ENCODE measurements at places on chromosomes 3 and 15.

DNA sequence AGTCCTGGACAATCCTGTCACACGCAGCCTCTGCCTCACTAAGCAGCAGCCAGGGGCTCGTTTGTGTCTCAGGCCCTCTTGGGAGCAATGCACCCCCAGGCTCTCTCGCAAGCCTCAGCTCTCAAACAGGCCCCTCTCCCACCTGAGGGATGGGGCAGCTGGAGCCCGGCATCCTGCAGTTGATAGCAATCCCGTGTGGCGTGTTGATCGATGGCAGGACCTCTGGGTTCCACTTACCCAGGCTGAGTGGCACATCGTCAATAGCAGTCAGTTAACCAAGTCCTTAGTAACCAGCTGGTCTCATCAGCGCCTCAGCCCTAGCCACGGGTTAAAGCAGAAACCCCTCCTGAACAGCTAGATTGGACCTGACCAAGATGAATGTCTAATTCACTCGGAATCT lies 36.5 kb upstream of the PLXNA1 start:
- DNase-seq, result no peak
- no peak overlapping the region for H3K27ac ChIP-seq
- H3K4me1 ChIP-seq, result no peaks in the 10 kb centered on the region
- H3K27me3 ChIP-seq, result no peaks in the 10 kb centered on the region
- H3K36me3 ChIP-seq, result no peaks in the 10 kb centered on the region
- no peak overlapping the region for H3K4me3 ChIP-seq

- DNase-seq, result no peak
- H3K4me3 ChIP-seq, result no peak overlapping the region
- peaks cover 7% of the 10 kb centered on the region for H3K4me1 ChIP-seq
- H3K27ac ChIP-seq, result no peak overlapping the region
- no peaks in the 10 kb centered on the region for H3K27me3 ChIP-seq
- no peaks in the 10 kb centered on the region for H3K36me3 ChIP-seq
Observed at GRCh38 chr15:67859331-67859946, 19.6 kb upstream of the RNU6-1 start.

GRCh38 chr3:170598091-170598502 lies 12.2 kb upstream of the SLC7A14 start:
- H3K4me1 ChIP-seq, result no peaks in the 10 kb centered on the region
- H3K4me3 ChIP-seq, result no peak overlapping the region
- no peaks in the 10 kb centered on the region for H3K27me3 ChIP-seq
- no peak for DNase-seq
- no peak overlapping the region for H3K27ac ChIP-seq
- H3K36me3 ChIP-seq, result no peaks in the 10 kb centered on the region

DNA sequence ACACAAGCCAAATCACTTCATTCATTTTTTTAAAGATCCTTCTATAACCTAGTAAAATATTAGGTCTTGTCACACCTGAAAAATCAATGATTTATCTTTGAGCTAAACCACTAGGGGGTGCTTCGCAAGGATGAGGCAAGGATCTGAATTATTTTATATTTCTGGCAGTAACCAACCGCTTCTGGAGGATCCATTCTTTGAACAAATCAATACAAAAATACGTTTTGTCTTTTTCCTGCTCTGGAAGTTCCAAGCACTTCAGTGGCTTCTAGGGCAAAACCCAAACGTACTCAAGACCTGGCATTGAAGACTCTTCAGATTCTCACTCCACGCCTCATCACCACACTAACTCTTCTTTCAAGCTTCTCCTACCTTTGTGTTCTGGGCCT lies 486 bp downstream of the LSG1 start:
- H3K36me3 ChIP-seq, result no peaks in the 10 kb centered on the region
- peaks cover 14% of the 10 kb centered on the region for H3K4me1 ChIP-seq
- no peaks in the 10 kb centered on the region for H3K27me3 ChIP-seq
- peak overlapping the region; percentile 84 for H3K4me3 ChIP-seq
- no peak for DNase-seq

DNA sequence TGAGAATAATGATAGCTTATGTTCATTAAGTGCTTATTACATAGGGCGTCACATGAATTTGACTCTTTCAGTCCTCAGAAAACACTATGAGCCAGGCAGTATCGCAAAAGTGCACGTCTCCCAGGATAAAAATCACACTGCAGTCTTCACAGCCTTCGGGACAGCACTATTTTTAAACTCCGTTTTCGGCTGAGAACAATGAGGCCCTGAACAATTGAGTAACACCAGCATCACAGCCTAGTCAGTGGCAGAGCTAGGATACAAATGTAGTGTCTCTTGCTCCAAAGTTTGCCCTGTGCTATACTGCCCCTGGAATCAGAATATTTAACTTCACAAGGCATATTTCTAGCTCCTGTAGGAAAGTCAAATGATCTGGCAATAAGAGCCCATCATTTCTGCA lies 852.1 kb upstream of the SEMA6D start:
- DNase-seq, result no peak
- H3K27me3 ChIP-seq, result no peaks in the 10 kb centered on the region
- no peak overlapping the region for H3K4me3 ChIP-seq
- H3K36me3 ChIP-seq, result no peaks in the 10 kb centered on the region

GRCh38 chr3:67384760-67385397 lies 269.5 kb downstream of the SUCLG2 start:
- H3K27me3 ChIP-seq, result no peaks in the 10 kb centered on the region
- H3K4me1 ChIP-seq, result peaks cover 8% of the 10 kb centered on the region
- DNase-seq, result no peak
- H3K36me3 ChIP-seq, result no peaks in the 10 kb centered on the region

DNA sequence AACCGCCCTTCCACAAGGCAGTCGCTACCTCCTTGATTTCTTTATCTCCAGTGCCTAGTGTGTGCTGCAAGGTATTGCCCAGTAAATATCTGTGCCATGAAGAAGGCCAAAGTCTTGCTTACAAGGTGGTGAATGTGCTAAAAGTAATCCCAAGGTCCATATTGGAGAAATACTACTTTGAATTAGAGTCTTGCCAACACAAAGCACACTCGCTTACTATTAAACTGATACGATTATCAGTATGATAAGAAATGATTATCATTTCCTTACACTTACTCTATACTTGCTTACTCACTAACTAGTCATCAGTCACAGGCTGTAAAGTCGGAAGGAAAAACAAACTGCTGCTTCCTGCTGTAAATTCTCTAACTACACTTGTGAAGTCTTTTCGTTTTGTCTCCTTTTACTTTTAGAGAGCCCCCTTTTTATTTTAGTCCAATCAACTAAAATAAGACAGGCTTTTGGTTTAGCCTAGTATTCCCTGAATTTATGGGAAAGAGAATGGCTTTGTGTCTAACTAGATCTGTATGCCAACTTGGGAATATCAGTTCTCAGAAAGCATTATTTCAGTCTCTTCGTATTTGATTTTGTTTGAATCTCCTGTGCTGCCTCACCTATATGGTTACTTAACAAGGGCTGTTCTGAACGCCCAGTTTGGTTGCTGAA lies 107.1 kb upstream of the TSC22D2 start:
- no peaks in the 10 kb centered on the region for H3K4me1 ChIP-seq
- no peak overlapping the region for H3K27ac ChIP-seq

DNA sequence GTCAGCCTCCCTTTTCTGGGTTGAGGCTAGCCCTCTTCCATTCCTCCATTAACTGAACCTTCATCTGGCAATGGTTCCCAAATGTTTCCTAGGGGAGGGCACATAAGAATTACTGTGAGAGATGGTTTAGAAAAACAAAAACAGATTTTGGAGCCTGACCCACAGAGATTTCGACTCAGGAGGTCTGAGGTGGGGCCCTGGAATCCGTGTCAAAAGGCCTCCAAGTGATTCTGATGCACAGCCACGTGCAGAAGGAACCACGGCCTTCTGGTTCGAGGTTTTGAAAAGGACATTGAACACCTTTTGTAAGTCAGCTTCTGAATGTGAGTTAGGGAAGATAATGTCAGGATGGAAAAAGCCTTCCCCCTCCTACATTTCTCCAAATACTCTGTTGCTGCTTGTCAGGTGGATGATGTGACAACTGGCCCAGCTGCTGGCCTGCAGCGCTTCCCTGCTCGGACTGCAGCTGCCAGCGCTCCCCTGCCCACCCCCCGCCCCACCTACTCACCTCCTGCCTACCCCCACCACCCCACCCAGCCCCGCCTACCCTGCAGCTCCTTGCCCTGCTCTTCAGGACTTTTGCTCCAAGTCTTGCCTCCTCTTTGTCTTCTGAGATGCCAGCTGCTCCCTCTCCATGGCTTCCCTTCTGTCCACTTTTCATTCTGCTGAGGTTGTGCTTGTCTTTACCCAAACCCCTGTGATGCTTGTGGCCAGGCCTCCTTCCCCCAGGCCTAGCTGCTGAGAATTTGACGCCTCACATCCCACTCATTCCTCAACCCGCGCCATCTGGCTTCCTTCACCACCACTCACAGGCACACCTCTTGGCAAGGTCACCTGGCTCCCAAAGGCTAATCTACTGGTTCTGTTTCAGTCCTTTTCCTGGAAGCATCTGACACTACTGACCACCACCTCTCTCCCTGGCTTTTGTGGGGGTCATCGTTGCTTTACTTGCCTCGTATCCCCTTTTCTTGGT lies 6.6 kb downstream of the EHD4 start:
- H3K4me1 ChIP-seq, result peaks cover 79% of the 10 kb centered on the region
- DNase-seq, result no peak
- H3K27ac ChIP-seq, result peak overlapping the region; percentile 97
- no peaks in the 10 kb centered on the region for H3K36me3 ChIP-seq
- H3K4me3 ChIP-seq, result no peak overlapping the region
- no peaks in the 10 kb centered on the region for H3K27me3 ChIP-seq

DNA sequence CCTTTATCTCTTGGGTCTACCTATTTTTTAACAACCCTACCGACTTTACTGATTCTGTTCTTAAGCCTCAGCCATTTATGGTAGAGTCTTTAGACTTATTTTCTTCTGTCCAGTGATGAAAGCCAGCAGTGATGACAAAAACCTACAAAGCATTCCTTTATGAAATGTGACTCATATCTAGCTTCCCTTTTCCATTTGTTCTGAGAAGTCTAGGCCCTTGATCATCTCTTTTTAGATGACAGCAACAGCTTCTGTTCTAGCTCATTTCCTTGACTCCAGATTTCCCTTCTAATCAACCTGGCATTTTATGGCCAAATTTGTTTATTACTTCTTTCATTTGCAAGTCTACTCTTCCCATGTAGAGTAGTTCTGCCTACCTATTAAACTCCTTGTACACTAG lies 36.1 kb downstream of the CFAP44 start:
- H3K36me3 ChIP-seq, result no peaks in the 10 kb centered on the region
- DNase-seq, result no peak
- no peak overlapping the region for H3K4me3 ChIP-seq

DNA sequence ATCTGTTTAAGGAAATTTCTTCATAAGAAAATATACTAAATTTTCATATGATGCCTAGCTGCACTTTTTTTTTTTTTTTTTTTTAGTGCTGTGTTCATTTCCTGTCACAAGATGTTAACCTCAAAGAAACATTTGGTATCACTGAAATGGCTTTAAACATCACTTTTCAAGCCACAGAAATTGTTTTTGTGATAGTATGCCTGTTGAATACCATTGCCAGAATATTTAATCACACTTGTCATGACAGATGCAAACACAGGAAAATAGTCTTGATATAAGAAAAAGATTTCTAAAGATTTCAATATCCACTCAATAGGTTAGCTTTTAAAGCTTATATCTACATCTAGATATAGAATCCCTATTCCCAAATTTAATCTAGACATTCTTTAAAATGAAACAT lies 608.5 kb upstream of the AGTR1 start:
- H3K27ac ChIP-seq, result no peak overlapping the region
- H3K36me3 ChIP-seq, result no peaks in the 10 kb centered on the region
- DNase-seq, result no peak
- H3K27me3 ChIP-seq, result no peaks in the 10 kb centered on the region

DNA sequence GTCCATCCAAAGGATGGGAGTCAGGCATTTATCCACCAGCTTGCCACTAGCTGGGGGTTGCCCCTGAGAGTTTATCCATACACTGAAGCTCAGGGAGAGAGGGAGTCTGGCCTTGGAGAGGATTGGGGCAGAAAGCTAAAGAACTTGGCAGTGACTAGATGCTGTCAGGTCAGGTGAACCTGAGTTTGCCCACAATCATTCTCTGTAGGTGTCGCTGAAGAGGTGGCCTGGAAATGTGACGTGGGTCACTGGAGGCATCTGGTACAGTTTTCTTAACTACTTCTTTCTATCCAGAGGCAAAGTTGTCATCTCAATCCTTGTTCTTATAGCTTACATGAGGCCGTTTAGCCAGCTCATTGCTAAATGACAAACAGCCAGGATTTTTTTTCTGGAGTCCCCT lies 298.0 kb upstream of the CTNNB1 start:
- H3K4me3 ChIP-seq, result no peak overlapping the region
- H3K27ac ChIP-seq, result no peak overlapping the region
- H3K27me3 ChIP-seq, result no peaks in the 10 kb centered on the region
- no peaks in the 10 kb centered on the region for H3K4me1 ChIP-seq
- H3K36me3 ChIP-seq, result no peaks in the 10 kb centered on the region

GRCh38 chr3:131082871-131083863 lies 56.5 kb downstream of the NEK11 start:
- no peak overlapping the region for H3K27ac ChIP-seq
- H3K27me3 ChIP-seq, result no peaks in the 10 kb centered on the region
- H3K4me1 ChIP-seq, result no peaks in the 10 kb centered on the region

GRCh38 chr3:61450866-61451265 lies 110.5 kb upstream of the PTPRG start:
- H3K4me1 ChIP-seq, result no peaks in the 10 kb centered on the region
- H3K27ac ChIP-seq, result no peak overlapping the region
- H3K36me3 ChIP-seq, result no peaks in the 10 kb centered on the region
- H3K27me3 ChIP-seq, result no peaks in the 10 kb centered on the region
- no peak for DNase-seq

DNA sequence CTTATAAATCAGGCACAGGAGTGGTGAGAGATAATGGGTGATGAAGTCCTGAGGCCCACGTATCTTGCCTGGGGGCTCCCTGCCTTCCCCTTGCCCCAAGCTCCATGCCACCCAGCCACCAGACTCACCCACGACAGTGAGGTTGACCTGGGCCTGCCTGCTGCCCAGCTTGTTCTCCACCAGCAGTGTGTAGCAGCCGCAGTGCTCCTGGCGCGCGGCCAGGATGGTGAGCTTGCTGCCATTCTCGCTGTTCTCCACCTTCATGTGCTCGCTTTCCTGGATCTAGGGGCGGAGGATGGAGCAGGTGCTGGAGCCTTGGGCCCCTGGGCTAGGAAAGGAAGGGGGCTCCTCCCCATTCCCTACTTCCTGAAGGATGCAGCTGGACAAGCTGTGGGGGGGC lies 79.1 kb upstream of the HACD2 start:
- no peak overlapping the region for H3K4me3 ChIP-seq
- H3K27ac ChIP-seq, result peak overlapping the region; percentile 98
- peaks cover 39% of the 10 kb centered on the region for H3K36me3 ChIP-seq
- no peak for DNase-seq
- H3K4me1 ChIP-seq, result peaks cover 70% of the 10 kb centered on the region

DNA sequence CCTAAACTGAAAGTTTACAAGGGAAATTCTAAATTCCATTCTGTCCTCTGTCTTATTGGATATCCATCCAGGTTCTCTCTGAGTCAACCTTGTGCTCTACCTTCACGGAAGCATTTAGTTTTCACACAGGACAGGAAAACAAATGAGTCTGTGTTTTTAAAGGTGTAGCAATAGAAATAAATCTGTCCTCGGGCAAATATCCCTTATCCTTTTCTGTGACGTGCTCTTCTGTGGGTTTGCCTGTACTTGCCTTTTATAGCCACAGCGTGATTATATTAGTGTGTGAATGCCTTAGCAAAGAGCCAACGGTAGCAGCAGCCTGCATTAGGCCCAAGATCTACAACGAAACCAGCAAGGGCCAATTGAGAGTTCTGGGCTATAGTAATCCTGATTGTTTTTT lies 127.2 kb upstream of the PLSCR5 start:
- no peak overlapping the region for H3K27ac ChIP-seq
- no peaks in the 10 kb centered on the region for H3K27me3 ChIP-seq
- no peaks in the 10 kb centered on the region for H3K36me3 ChIP-seq
- H3K4me1 ChIP-seq, result no peaks in the 10 kb centered on the region
- no peak for DNase-seq

Data from thoracic aorta (tissue), 2 donors.